ENCODE measurements at places on chromosomes 6 and 20.

- ATAC-seq = no peak
Observed at GRCh38 chr6:11976489-11976888, 35.6 kb upstream of the HIVEP1 start.

DNA sequence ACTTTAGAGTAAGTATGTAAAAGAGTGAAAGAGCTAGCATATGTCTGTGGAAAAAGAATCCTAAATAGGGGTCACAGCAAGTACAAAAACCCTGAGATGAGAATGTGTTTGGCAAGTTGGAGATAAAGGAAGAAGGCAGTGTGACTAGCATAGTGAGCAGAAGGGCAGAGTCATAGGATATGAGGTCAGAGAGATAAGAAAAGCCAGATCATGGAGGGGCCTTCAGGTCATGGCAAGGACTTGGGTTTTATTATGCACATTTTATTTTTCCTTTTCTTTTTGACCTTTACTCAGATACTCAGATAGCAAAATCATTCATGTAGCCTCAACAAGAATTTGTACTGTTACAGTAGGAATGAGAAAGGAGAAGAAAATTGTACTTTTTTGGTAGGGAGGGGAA is 138.0 kb downstream of the GJA1 start:
- no peak for ATAC-seq

DNA sequence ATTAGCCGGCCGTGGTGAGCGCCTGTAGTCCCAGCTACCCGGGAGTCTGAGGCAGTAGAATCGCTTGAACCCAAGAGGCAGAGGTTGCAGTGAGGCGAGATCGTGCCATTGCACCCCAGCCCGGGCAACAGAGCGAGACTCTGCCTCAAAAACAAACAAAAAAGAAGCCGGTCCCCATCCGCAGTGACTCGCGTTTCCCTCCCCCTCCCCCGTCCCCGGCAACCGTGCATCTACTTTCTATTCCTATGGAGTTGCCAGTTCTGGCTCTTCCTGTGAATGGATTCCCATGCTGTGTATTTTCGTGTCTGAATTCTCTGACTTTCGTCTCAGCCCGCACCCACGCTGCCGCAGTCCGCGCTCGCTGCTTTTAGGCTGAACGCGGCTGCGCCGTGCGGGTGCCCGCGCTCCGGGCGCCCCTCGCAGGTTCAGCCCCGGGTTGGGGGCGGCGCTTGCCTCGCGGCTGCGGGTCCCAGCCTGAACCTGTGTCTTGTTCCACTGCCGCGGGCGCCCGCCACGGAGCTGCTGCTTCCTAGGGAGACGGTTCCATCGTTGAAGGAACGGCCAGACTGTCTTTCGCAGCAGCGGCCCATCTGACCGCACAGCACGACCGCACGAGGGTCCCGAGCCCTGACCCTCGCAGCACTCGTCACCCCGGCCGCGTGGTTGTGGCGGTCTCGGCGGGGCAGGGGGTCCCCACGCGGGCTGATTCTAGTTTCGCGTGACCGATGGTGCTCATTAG is 1.1 kb upstream of the MRGBP start:
- ATAC-seq = peak; percentile 5

- ATAC-seq = no peak
Observed at GRCh38 chr20:16701296-16701695, 28.5 kb upstream of the SNRPB2 start.

DNA sequence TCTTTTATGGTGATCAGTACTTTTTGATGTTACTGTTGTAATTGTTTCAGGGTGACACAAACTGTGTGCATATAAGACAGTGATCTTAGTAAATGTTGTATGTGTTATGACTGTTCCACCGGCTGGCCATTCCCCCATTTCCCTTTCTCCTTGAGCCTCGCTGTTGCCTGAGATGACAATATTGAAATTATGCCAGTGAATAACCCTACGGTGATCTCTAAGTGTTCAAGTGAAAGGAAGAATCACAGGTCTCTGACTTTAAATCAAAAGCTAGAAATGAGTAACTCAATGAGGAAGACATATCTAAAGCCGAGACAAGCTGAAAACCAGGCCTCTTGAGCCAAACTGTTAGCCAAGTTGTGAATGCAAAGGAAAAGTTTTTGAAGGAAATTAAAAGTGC is 32.3 kb downstream of the TULP4 start:
- peak; percentile 94 for ATAC-seq

- no peak for ATAC-seq
Observed at GRCh38 chr6:134683783-134684422, 266.0 kb downstream of the ALDH8A1 start.

GRCh38 chr6:1496836-1497760 is 107.7 kb downstream of the FOXF2 start:
- ATAC-seq = no peak

DNA sequence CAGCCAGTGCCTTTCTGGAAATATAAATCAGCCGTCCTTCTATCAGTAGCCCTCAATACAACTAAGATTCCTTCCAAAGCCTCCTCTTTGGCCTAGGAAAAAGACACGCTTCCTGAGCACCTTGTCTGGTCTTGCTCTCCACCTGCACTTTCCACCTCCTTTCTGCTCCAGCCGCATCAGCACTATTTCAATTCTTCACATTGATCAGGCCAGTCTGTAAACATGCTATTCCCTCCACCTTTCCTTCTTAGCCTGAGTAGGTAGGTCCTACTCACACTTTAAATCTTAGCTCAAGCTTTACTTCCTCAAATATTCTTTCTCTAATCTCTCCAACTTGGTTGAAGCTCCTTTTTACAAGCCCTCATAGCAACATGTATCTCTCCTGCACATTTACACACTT is 11.4 kb downstream of the RANBP9 start:
- ATAC-seq = no peak

- no peak for ATAC-seq
Observed at GRCh38 chr20:58635279-58635665, 15.8 kb upstream of the STX16 start.

- no peak for ATAC-seq
Observed at GRCh38 chr20:16419138-16419715, 154.0 kb downstream of the KIF16B start.

GRCh38 chr6:37809197-37809543 is 10.4 kb upstream of the ZFAND3 start:
- ATAC-seq = no peak

DNA sequence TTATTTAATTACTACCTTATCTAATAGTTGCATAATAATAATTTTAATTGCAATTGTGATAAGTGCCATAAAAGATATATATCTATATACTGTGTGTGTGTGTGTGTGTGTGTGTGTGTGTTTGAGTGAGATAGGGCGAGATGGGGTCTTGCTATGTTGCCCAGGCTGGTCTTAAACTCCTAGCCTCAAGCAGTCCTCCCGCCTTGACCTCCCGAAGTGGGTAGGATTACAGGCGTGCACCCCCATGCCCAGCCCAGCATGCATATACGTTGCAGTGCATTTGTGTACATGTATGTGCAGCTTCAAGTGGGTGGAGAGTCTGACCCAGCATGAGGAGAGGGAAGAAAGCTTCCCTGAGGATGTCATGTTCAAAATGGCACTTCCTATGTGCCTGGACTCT is 4.6 kb upstream of the RIMS4 start:
- ATAC-seq = no peak

DNA sequence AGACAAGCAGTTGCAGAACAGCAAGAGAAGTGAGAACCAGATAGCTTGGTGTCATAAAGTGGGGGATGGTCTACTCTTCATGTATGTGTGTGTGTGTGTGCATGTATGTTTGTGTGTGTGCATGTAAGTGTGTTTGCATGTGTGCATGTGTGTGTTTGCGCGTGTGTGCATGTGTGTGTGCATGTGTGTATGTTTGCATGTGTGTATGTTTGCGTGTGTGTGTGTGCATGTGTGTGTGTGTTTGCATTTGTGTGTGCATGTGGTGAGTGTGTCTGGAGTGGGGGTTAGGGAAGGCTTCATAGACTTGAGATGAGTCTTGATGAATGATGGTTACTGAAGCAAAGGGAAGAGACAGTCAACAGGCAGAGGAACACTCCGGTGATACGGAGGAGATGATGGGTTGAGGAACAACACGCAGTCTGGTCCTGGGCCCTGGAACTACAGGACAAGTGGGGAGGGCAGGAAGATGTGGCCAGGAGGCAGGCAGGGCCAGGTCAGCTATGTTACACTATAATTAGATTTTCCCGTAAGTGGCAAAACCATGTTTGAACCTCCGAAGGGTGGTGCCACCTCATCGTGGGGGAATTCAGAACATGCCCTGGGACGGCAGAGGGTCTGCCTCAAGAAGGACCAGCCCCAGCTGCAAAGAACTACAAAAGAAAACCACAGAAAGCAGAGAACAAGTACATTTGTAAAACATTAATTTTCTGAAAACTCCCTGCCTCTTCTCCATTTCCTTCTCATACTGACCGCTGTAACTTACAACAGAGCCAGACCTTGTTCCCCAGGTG is 38.7 kb upstream of the PDE10A start:
- ATAC-seq = no peak

- ATAC-seq = peak; percentile 44
Observed at GRCh38 chr6:134621858-134622257, 303.9 kb upstream of the SGK1 start.

DNA sequence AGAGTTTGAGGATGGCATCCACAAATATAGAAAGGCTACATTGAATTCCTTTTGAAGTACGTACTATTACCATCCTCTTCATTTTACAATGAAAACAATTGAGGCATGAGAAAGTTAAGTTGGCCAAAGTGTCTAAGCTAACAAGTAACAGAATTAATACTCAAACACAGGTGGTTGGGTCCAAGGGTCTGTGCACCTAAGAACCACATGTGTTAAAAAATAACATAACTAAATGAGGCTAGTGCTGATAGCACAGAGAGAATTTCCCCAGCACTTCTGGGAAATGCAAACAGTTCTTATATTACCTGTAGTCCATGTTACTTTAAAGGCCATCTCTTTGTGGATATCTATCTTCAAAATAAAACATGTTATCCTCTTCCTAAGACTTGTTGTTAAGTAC is 10.5 kb upstream of the KHDRBS2 start:
- ATAC-seq = no peak

DNA sequence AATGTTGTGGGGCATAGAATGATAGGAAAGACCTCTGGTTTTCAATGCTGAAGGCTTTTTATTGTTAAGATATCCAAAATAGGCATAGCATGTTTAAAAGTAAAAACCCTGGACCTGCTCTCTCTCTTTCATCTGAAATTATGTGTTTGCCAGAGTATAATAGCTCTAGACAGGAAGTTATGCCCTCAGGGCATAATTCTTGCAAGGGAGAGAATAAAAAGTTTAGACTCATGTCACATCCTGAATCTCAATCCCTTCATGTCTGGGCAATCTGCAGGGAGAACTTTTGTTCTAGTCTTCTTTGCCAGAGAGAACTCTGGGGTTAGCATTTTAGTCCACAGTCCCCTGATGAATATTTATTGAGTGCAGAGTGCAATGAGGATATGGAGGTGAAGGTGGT is 297.3 kb upstream of the FLRT3 start:
- no peak for ATAC-seq

DNA sequence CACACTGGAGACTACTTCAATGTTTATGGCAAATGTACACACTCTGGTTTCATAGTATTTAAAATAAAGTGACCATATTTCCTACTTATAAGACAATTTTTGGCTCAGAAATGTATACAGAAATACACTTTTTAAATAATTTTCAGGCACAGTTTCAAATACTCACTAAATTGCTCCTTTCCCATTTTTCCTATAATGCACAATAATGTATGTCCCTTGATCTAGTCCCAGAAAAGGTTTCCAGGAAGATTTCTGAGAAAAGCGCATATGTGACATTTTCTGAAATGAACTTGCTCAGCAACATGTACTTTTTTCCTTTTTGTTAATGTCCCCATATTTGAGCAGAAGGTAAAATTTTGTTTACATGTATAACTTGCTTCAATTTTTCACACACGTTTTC is 591.4 kb downstream of the CD109 start:
- no peak for ATAC-seq

Measured in activated T-helper 17 cell treated with anti-CD3 and anti-CD28 coated beads, Interleukin-2, amount 50 U/mL, for 72 hours (primary cell).